ENCODE measurements at places on chromosomes 11 and 22.

DNA sequence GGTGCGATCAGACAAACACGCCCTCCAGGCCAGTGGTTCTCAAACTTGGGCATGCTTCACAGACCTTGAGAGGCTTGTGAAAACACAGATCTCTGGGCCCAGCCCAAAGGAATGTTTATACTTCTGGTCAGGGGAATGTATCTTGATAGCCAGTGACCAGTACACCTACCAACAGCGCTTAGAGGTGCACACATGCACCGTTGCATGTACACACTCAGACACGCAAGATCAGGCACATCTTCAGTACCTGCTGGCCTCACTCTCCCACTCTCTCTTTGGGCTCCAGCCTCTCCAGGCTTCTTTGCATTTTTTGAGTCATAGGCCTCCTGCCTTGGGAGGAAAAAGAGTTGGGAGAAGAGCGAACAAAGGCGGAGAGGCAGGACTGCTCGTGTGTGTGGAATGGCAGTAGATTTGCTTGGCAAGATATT lies 11.7 kb upstream of the FXYD6 start:
- no peak for DNase-seq

DNA sequence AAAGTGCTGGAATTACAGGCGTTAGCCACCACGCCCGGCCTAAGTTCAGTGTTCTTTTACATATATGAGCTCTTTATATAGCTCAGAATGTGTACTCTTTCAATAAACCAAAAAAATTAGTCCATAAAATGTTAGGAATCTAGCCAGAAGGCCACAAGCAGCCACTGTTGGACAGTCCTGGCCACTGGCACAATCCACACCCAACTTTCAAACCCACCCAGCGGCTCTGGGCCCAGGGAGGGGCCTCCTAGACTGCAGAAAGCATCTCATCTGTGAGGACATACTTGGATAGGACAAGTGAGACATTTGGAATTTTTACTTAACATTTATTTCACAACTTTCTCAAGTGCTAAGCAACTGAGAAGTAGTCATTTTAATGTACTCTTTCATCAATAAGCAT lies 6.4 kb downstream of the PACSIN2 start:
- DNase-seq, result no peak

DNA sequence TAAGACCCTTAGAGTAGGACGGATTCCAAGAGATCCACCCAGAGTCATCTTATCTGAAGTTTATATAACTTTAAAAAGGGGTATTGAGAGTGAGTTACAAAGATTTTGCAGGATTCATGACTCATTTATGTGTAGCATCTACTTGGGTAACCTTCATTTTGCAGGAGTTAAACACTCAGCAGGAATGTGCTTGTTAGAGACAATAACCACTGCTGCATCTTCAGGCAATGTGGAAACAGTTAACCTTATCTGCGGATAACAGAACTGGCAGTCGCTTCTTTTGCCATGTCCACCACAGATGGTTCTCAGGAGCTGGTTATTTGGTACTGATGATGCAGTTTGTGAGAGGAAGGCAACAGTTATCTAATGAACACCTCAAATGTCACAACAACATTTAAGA lies 417.9 kb upstream of the DDI1 start:
- DNase-seq, result no peak

DNA sequence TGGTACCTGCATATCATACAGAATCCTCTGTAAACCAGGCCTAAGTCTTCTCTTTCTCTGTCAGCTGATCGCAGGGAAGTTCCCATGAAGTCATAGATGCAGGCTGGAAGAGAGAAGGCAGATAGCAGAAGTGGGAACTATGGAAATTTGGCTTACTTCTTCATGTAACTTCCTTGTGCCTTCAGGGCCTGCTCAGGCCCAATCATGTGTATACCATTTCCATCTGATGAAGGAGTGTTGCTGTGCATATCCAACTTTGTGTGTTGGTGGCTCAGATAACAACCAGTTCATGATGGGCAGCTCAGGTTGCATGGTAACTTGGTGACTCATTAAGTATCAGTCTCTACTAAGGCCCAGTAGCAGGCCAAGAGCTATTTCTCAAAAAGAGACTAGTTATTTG lies 53.1 kb upstream of the CEP295 start:
- no peak for DNase-seq

- no peak for DNase-seq
These were observed 907 bp downstream of the SERPINH1 start for GRCh38 chr11:75562836-75563484.

GRCh38 chr22:20433191-20433590 lies 4.4 kb downstream of the SCARF2 start:
- peak; percentile 18 for DNase-seq

GRCh38 chr11:110455718-110456117 lies 26.0 kb downstream of the FDX1 start:
- no peak for DNase-seq

DNA sequence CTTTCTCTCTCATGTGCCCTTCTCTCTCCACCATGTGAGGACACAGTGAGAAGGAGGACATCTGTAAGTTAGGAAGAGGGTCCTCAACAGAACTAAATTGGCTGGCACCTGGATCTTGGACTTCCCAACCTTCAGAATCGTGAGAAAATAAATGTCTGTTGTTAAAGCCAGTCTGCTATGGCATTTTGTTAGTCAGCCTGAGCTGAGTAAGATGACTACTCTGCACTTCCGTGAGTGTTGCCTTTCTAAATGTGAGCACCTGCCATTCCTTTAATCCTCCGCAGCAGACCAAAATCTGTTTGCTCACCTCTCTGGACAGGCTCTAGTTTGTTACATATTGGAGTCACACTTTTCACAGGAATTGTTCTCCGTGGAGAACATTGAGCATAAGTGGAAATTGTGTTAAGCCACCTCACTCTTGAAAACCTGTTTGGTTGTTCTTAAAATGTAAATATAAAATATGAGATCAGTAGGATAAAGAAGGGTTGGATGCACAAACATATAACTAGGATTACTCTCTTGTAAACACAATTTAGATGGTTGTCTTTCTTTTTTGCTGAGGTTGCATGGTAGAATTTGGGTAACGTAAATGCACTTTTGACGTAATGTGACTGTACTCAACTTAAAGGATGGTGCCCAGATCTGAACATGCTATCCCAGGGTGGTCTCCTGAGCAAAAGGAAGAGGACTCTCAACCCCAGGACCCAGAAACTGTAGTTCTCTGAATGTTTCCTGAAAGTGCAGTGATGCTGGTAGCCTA lies 65.9 kb downstream of the SNX19 start:
- no peak for DNase-seq

GRCh38 chr11:124945826-124946225 lies 8.2 kb upstream of the CCDC15 start:
- DNase-seq, result no peak

- DNase-seq, result no peak
These were observed 207.8 kb downstream of the RAB38 start for GRCh38 chr11:87967459-87967858.
